ENCODE measurements at places on chromosomes 16 and 17.
A peak's percentile ranks its signal among the peaks of the same experiment; 100 is the strongest.

DNA sequence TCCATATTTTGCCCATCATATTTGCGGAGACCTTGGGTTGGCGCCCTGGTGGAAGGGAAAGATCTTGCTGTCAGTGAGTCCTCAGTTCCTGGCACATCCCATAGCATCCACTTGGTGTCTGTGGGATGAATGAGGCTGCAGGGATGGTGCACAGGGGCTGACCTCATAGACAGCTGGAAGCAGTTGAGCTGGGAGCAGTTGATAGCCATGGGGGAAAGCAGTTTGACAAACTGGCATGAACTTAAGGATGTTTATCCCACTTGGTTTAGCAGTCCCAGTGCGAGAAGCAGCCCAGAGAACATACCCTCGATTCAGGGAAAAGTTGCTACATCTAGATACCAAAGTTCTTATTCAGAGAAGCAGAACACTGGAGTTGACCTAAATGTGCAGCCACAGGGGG lies 80.7 kb downstream of the SNX29 start:
- no peak for DNase-seq

DNA sequence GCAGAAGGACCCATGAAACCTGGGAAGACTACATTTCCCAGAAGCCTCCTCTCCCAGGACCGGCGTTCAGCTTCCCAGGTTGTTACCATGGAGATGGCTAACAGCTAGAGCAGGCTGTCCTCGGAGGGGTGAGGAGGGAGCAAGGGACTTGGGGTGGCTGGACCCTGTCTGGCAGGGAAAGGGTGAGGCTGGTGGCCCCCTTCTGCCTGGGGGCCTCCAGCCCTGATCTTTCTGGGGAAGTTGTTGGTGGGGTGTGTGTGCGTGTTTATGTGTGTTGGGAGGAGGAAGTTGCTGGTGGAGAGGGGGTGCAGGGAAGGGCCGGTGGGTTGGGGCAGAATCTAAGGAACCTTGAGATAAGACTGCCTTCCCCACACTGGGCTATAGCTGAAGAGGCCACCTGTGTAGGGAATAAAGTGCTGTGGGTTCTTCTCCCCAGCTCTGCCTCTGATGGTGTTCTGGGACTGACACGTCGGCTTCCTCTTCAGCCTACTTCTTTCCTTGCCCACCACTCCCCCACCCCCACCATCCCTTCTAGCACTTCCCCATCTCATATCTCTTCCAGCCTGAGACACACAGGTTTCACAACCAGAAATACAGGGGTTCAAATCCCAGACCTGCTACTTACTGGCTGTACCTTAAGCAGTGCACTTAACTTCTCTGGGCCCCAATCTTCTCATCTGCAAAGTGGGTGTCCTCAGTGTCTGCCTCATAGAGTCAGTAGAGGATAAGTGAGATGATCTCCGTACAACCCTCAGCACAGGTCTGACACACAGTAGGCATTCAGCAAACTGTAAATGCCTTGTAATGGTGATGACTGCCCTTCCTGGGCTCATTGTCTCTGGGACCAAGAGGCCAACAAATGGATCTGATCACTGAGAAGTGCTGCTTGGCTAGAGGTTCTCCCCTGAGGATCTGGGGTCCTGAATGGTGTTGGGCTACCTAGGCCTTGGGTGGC lies at the start of gene DRC7:
DRC7 (plus strand) TSS at position 82 of the 955 bp plus-strand sequence. CDS start 3,144 bp downstream, outside the sequence.
- DNase-seq, result peak; percentile 65

GRCh38 chr17:41377546-41377945 lies 4.6 kb downstream of the KRT34 start:
- DNase-seq, result no peak

GRCh38 chr16:56984639-56985038 lies 4.7 kb upstream of the NLRC5 start:
- DNase-seq, result no peak

- DNase-seq, result no peak
Measured at GRCh38 chr17:12826431-12826830, 37.1 kb downstream of the ARHGAP44 start.
